NCI-H1436 treated with DMSO at 0.1 percent for 48 hours (cell line): ENCODE measurements at places on chromosomes 12 and 14.

GRCh38 chr12:116368196-116369194, 91.0 kb upstream of the MED13L start:
- no peak for DNase-seq

DNA sequence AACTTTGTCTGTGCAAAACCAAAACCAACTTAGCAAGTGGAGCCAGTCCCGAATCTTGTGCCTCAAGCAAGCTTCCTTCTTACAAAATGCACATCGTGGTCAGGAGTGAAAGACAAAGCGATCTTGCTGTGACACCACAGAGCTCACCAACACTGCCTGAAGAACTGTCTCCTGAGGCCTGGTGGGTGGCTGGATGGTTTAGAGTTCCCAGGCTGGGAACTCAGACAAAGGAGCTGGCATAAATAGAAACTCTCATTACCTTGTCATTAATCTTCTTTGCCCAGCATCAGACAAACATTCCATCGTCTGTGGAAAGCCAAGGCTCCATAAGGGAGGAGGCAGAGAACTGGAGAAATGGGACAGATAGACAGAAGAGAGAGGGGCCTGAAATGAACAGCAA, 144.8 kb downstream of the KCNA5 start:
- DNase-seq = no peak

- no peak for DNase-seq
Measured at GRCh38 chr12:105335856-105336255, 5.4 kb downstream of the C12orf75 start.

DNA sequence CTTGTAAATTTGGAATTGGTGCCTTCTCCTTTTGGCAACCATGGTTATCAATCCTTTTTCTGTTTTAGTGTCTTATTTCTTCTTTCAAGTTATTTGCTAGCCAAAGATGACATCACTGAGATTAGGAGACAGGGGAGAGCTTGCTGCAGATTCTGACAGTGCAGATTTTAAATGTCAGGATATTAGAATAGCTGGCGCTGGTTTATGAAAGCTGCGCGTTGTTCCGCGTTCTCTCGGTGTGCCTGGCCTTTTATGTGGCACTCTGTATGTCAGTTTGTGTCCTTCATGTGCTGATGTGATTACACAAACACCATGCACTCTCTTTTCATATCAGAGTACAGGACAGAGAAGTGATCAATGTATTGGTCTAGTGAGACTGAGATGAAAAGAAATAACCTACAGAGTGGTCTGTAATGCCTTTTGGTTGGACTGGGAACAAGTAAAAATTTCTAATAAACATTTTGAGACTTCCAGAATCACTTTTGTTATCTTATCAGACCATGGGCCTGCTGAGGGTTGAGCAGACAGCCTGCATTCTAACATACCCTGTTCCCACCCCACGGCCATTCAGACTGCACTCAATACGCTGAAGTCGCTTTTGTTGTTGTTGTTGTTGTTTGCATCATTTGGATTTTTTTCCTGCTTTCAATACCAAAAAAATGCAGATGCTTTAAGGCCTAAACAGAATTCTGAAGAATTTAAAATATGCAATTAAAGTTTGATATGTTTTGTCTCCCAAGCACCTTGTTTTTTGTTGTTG, 49.7 kb upstream of the TRAF3 start:
- no peak for DNase-seq

GRCh38 chr12:117063162-117063911, 35.9 kb downstream of the TESC start:
- DNase-seq = no peak

DNA sequence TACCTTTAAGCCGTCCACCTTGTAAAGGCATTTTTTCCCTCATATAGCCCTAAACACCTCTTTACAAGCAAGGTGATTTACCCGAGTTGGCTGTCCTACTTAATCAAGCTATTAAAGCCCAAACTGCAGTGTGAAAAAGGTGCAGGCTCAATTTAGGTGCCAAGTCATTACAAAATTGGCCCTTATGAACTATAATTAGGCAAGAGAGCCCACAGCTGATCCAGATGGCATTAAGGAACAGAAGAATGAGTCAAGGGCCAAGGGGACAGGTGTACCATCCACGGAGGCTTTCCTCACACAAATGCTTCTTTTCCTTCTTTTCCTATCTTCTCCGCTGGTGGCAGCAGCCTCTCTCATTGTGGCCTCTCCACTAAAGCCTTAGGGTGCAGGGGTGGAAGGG, 90.5 kb downstream of the TTC8 start:
- no peak for DNase-seq

- DNase-seq = no peak
Measured at GRCh38 chr14:104277416-104278213, 139.2 kb downstream of the KIF26A start.

DNA sequence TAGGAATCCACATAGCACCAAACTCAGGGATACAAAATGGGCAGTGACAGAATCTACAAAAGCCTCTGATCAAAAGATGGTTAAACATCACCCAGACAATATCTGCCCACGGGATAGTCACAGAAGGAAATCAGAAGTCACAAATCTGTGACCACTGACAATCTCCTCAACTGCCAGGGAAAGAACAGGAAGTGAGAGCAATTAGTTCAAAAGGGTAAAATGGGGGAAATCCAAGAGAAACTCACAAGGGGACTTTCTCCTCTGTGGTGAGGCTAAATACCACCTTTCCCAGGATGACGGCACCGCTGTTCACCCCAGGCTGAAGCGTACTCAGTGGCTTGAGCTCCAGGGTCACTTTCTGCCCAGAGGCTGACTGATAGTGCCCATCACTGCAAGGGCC, 10.7 kb downstream of the TTC5 start:
- no peak for DNase-seq

- no peak for DNase-seq
Measured at GRCh38 chr12:53443955-53444354, 2.4 kb downstream of the PRR13 start.

GRCh38 chr12:131795064-131795463, 33.1 kb upstream of the MMP17 start:
- DNase-seq = no peak

DNA sequence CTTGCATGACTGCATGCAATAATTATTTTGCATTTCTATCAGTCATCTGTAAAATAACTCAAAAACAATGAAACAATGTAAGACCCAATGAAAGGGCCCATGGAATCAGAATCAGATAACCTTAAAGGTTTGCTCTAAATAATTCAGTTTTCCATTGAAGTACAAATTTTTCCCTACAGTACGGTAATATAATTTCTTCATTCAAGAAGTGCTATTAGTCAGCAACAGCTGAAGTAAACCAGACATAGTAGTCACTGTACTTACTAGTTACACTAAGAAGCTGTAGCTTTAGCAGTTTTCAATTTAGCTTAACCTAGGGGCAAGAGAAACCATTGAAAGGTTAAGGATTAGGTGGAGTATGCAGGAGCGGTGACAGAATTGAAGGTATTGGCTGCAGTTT, 43.5 kb downstream of the BCAT1 start:
- DNase-seq = no peak

- no peak for DNase-seq
Measured at GRCh38 chr12:131559517-131560516, 151.1 kb upstream of the SFSWAP start.

DNA sequence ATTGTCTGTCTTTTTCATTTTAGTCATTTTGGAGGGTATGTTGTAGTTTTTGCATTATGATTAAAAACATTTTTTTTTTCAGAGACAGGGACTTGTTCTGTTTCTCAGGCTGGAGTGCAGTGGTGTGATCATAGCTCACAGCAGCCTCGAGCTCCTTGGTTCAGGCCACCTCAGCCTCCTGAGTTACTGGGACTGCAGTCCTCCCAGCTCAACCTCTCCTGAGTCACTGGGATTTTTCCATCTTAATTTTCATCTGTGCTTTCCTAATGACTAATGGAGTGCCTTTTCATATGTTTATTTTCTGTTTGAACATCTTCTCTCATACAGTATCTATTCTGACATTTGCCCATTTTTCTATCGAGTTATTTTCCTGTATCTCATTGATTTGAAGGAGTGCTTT, 52.6 kb downstream of the DYRK2 start:
- DNase-seq = no peak

GRCh38 chr14:99159341-99160340, 112.4 kb downstream of the BCL11B start:
- DNase-seq = no peak

DNA sequence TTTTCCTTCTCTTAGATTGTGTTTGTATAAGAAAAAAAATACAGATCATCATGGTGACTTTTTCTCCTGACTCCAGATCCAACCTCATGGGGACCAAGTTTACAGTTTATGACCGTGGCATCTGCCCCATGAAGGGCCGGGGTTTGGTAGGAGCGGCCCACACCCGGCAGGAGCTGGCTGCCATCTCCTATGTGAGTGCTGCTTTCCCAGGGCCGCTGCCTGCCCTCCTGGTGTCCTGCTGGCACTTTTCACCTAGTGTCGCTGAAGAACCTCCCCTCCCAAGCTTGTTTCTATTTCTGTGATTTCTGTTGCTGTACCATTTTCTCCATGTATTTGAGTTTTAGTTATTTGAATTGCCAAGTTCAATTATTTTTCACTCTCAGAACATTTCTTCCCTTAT, 24.8 kb upstream of the TEAD4 start:
- no peak for DNase-seq

DNA sequence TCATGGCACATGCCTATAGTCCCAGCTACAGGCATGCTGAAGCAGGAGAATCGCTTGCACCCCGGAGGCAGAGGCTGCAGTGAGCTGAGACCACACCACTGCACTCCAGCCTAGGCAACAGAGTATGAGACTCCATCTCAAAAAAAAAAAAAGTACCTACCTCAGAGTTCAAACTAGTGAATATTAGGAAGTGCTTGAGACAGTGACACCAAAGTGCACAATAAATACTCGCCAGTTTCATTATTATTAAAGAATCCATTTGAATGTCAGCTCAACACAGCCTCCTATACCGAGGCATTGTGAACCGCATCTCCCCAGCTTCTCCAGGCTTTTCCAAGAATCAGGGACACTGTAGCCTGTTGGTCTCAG, 5.0 kb downstream of the GAPDH start:
- no peak for DNase-seq

GRCh38 chr12:113700943-113701342, 229.3 kb upstream of the LHX5 start:
- no peak for DNase-seq

DNA sequence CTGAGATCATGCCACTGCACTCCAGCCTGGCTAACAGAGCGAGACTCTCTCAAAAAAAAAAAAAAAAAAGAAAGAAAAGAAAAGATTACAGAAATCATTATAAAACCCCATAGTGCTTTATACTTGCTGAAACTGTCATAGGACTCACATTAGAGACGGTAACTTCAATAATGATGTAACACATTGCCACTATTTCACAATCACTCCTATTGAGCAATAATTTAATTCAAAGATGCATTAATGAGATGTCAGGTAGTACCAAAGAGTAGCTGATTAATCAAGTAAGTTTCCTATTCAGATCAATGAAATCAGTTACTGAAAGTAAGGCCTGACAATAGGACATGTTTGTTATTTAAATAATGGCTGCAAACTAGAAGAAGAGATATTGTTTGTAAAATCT, 751.5 kb upstream of the ALG10B start:
- DNase-seq = no peak

GRCh38 chr12:76569685-76570604, 10.4 kb upstream of the OSBPL8 start:
- DNase-seq = no peak

GRCh38 chr12:96220902-96221301, 26.7 kb downstream of the ELK3 start:
- no peak for DNase-seq

GRCh38 chr12:55820679-55821078, 2.8 kb downstream of the ORMDL2 start:
- no peak for DNase-seq

DNA sequence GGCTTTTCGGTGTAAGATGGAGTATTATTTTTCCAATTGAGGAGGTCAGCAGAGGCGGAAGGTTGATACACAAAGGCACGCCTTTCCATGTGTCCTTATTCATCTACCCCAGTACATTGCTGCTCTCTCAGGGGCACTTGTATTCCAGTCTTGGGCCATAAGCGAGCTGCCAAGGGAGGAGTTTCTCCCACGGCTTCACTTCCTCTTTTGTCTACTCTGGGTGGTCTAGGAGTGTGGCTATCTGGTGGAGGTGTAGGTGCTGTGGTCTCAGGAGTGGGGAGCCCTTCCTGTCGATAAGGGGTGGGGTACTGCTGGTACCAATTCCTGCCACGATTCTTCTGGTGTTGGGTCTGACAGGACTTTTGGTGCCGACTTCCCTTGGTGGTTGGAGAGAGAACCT, 73.4 kb downstream of the GAS2L3 start:
- no peak for DNase-seq

DNA sequence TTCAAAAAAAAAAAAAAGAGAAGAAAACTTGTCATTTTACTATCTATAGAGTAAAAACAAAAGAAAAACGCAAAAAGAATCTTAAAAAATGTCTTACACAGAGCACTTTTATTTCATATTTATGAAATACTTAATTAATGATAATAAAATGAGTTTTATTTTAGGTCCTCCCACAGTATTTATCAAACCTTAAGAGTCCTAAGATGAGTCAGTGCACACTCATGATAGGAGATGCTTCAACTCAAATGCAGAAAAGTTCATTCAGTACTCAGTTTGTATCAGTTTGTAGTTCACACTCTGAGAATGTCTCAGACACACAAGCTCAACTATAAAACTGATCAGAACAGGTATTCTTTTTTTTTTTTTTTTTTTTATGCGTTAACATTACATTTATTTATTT, 41.7 kb downstream of the TRIM9 start:
- DNase-seq = no peak

GRCh38 chr12:39386335-39386734, 56.6 kb downstream of the KIF21A start:
- no peak for DNase-seq

DNA sequence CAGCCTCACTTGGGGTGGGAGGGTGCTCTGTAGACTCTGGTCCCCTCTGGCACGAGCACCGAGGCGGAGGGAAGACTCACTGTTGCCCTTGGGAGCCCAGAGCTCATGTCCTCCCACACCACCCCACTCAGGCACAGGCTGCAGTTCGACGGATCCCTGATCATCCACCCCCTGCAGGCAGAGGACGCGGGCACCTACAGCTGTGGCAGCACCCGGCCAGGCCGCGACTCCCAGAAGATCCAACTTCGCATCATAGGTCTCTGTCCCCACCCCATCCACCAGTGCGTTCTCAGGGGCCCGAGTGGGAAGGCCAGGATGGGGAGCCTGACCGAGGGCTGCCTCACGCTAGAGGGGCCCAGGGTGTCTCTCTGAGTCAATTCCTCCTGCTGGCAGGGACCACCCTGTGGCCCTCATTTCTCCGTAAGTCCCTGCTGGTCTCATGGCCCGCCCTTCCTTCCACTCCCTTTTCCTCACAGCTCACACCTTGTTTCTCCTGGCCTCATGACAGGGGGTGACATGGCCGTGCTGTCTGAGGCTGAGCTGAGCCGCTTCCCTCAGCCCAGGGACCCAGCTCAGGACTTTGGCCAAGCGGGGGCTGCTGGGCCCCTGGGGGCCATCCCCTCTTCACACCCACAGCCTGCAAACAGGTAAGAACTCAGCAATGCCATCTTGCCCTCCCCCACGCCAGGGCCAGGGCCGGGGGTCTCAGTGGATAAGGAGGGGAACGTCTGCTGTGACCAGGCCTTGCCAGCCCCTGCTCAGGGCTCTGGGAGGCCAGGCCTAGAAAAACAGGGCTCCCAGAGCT, 27.0 kb downstream of the PAPLN start:
- no peak for DNase-seq
